ENCODE measurements at places on chromosomes 6 and 20.

DNA sequence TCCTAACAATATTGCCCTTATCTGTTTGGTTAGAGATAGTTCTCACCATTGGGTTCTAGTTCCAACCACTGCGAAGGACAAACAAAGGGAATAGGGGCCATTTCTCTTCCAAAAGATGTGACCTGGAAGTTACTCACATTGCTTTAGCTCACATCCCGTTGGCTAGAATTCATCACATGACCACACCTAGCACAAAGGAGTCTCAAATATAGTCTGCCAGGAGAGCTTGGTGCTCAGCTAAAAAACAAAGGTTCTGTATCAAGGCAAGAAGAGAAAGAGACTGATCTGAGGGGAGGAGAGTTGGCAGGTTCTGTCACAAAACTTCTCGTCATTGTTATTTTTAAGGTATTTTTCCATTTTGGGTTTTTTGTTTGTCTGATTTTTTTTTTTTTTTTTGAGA, 69.8 kb upstream of the GNRH2 start:
- no peak for DNase-seq

DNA sequence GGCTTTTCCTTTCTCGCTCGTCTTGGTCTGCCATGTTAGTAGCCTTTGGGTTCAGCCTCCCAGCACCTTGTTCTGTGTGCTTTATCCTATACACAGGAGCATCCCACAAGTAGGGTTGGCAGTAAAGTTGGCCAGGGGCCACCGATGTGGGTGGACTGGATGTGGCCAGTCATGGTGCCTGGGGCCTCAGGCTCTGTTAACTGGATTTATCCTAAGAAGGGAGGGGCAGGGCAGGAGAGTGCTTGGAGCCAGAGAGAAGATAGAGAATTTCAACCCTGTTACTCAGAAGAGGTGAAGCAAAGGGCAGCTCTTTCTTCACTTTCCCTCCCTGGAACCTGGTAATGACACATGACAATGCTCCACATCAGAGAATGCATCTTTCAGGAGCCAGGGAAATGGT, 14.1 kb upstream of the SIRPB2 start:
- DNase-seq, result no peak

DNA sequence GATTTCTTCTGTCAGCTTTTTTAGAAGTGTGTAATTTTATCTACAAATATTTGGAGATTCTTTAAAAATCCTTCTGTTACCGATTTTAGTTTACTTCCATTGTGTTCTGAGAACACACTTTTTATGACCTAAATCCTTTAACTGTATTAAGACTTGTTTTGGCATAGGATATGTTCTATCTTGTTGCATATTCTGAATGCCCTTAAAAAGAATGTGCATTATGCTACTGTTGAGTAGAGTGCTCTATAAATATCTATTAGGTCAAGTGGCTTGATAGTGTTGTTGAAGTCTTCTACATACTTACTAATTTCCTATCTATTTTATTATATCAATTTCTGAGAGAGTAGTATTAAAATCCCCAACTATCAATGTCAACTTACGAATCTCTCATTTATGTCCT, 502.2 kb downstream of the MAFB start:
- no peak for DNase-seq

DNA sequence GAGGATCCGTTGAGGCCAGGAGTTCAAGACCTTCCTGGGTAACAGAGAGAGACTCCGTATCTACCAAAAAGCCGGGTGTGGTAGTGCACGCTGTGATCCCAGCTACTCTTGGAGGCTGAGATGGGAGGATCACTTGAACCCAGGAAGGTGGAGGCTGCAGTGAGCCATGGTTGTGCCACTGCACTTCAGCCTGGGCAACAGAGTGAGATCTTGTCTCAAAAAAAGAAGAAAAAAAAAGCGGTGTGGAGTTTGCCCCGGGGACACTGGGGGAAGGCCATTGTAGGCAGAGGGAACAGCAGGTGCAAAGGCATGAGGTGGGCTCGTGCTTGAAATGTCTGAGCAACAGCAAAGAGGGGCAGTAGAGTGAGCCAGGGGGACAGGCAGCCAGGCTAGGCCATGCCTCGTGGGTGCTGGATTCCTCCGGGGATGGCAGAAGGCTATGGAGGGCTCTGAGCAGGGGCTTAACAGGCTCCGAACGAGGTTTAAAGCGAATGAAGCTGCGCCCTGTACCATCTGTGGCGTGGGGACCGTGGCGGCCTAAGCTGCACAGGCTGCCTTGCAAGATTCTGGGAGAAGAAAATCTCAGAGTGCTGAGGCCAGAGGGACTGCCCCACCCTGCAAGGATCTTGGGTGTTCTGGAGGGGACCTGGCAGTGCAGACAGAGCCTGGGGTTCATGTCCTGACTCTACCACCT, 36.9 kb upstream of the NOL4L start:
- DNase-seq, result no peak

Measured in LoVo (cell line).